ENCODE measurements at places on chromosomes 1 and 21. TPM values are rescaled to one million over a fixed set of nuclear protein-coding genes. Genes with fewer than 3 reads are reported as not detected.

The ADGRL2 gene
- polyA plus RNA-seq, result 216 TPM

- no peak for DNase-seq
Observed at GRCh38 chr1:198437332-198437731, 103.1 kb downstream of the ATP6V1G3 start.

The PTPRF gene
- polyA plus RNA-seq, result 184 TPM

The FNDC5 gene
- polyA plus RNA-seq, result 63.3 TPM

The LRRC53 gene
- not detected for polyA plus RNA-seq

The TFF3 gene
- 3.0 TPM for polyA plus RNA-seq
